ENCODE measurements at places on chromosomes 1 and 21.

DNA sequence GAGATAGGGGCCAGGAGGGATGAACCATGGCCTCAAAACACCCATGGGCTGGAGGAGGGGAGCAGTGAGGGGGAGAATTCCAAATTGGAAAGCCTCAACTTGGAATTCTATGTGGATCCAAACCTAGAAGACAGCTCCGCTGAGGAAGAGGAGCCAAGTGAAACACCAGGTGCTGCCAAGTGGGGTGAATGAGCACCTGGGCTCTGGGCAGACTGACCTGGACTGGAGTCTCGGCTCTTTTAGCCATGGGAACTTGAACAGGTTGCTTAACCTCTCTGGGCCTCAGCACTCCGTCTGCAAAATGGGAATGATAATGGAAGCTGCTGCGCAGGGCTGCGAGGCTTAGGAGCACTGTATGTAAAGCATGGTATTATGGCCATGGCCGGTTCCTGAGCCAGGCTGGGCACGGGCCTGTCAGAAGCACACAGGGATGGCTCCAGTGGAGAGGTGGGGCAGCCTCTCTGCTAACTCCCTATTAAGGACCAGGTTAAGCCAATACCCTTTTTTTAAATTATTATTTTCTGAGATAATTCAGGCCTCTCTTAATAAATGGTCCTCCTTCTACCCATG lies 81.5 kb downstream of the SYT2 start:
- no peak for DNase-seq

DNA sequence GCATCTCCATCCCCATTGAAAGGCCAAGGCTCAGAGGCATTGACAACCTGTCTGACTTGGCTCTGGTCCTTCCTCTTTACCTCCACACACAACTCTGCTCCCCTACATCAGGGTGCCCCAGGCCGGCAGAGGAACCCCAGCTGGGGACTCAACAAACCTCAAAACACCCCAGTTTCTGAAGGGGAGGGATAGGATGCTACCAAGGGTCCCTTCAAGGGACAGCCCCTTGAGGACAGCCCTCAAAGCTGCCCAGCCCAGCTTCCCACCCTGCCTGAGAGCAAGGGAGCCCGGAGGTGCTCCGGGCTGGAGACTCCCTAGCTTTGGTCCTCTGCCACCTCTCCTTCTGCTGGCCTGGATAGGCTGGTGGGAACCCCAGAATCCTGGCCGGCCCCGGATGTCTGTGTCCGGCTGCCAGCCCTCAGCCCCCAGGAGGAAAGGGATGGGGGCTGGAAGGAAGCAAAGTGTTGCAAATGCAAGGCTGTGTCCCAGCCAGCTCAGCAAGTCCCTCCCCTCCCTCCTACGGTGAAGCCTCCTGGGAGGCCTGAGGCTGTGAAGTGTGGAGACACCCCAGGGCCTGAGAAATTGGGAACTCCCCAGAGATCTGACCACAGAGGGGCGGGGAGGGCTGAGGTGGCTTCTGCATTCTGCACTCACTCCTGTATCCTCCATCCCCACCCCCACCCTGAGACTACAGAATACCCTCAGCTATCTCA lies 1.1 kb upstream of the MARCKSL1 start:
- no peak for DNase-seq

- DNase-seq: no peak
These were observed 1430.0 kb upstream of the PRMT6 start for GRCh38 chr1:105626276-105626987.

- DNase-seq: no peak
These were observed 13.4 kb downstream of the SH2D2A start for GRCh38 chr1:156803086-156803851.

GRCh38 chr21:31665397-31665796 lies 5.9 kb downstream of the SOD1 start:
- DNase-seq: no peak
